Esophagus muscularis mucosa (tissue), 4 donors: ENCODE measurements at places on chromosomes 16 and 17.

- peaks cover 11% of the 10 kb centered on the region for H3K4me1 ChIP-seq
- H3K36me3 ChIP-seq = no peaks in the 10 kb centered on the region
- no peak for DNase-seq
These were observed 9.6 kb downstream of the PIK3R6 start for GRCh38 chr17:8857919-8858318.

DNA sequence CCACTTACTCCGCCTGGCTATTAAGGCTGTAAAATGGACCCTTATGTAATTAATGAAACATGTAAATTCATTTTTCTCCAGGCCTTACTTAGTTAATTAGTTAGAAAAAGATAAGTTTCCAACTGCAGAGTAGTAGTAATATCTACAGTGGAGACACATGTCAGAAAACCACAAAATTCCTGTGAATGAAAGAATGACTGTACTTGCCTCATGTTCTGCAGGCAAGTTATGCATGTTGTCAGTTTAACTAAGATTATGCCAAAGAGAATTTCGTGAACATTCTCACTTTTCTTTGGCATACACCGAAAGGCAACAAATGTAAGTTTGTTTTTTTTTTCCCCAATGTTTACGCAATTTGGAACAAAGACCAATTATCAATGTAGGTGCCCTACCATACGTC, 16.8 kb upstream of the CCL1 start:
- DNase-seq = no peak
- no peaks in the 10 kb centered on the region for H3K36me3 ChIP-seq
- no peak overlapping the region for H3K27ac ChIP-seq
- peaks cover 16% of the 10 kb centered on the region for H3K27me3 ChIP-seq
- H3K4me1 ChIP-seq = no peaks in the 10 kb centered on the region

GRCh38 chr16:65655802-65656201, 533.9 kb upstream of the CDH11 start:
- no peak overlapping the region for H3K27ac ChIP-seq
- no peaks in the 10 kb centered on the region for H3K36me3 ChIP-seq
- DNase-seq = no peak
- H3K27me3 ChIP-seq = no peaks in the 10 kb centered on the region
- no peak overlapping the region for H3K4me3 ChIP-seq

GRCh38 chr17:68576811-68577496, 24.2 kb downstream of the FAM20A start:
- no peaks in the 10 kb centered on the region for H3K27me3 ChIP-seq
- H3K36me3 ChIP-seq = no peaks in the 10 kb centered on the region
- H3K4me1 ChIP-seq = peaks cover 7% of the 10 kb centered on the region
- no peak for DNase-seq
- no peak overlapping the region for H3K27ac ChIP-seq

DNA sequence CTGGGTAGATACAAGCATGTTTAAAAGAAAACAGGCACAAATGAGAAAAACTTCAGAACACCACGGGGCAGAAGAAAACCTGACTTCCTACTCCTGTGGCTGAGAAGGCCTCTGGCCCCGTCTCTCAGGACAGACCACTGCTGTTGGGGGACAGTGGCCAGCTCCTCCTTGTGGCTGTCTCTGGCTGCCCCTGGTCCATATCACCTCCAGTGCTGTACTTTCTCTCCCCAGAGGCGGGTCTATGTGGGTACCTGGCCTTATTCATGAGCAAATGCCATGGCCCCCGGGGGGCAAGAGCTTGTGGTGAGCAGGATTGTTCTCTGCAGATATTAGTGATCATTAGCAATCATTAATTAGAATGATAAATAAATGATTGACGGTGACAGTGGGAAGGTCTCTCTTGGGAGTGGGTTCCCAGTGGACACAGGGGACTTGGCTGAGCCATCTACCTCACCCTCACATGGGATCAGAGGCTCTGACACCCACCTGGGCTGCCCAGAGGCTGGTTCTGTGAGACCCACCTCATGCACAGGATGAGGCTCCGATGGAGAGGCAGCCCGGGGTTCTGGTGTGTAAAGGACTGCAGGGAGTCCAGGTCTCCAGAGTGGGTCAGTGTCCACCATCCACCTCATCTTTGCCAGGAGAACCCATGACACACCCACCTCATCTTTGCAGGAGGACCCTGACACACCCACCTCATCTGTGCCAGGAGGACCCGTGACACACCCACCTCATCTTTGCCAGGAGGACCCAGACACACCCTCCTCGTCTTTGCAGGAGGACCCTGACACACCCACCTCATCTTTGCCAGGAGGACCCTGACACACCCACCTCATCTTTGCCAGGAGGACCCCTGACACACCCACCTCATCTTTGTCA, 30.6 kb upstream of the CBFA2T3 start:
- H3K4me1 ChIP-seq = no peaks in the 10 kb centered on the region
- no peaks in the 10 kb centered on the region for H3K36me3 ChIP-seq
- no peak overlapping the region for H3K4me3 ChIP-seq
- peaks cover 82% of the 10 kb centered on the region for H3K27me3 ChIP-seq
- DNase-seq = no peak
- no peak overlapping the region for H3K27ac ChIP-seq

DNA sequence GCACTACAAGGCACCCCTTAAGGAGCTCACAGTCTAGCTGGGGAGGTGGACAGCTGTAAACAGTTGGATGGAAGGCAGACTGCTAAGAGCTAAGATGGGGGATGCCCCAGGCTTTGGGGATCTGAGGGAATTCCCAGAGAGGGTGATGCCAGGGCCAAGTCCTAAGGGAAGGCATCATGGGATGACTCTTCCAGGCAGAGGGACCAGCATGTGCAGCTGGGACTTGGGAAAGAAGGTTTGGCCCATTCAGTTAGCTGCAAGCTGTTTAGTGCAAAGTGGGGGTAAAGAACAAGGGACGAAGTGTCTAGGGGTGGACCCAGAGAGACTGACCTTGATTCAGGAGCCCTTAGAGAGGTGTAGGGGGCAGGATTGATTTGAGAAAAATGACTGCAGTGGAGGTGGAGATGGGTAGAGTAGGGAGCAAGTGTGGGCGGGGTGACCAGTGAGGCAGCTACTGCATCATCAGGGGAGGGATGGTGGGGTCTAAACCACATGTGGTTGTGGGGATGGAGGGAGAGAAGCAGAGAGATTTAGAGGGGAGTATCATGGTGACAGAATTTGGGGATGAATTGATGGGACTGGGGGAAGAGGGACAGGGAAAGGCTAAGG, 27.1 kb upstream of the PHF12 start:
- no peak for DNase-seq
- no peaks in the 10 kb centered on the region for H3K36me3 ChIP-seq
- H3K27me3 ChIP-seq = no peaks in the 10 kb centered on the region
- no peak overlapping the region for H3K4me3 ChIP-seq
- no peak overlapping the region for H3K27ac ChIP-seq

DNA sequence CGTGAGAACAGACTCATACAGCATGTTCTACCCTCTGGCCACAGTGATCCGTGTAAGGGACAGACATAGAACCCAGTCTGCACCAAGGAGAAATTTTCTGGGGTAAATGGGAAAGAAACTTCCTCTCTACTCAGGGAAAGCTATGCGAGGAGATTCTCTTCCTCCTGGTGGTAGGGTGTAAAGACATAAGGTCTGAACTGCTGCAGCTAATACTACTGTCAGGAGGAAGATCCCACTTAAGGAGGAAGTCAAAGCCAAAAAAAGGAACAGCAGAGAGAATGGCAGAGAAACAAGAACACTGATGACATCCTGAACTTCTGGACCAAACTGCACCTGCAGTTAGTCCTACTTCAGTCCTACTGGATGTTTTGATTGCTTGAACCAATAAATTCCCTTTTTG, 7.1 kb upstream of the TM4SF5 start:
- DNase-seq = no peak
- H3K27me3 ChIP-seq = no peaks in the 10 kb centered on the region
- no peak overlapping the region for H3K4me3 ChIP-seq
- no peaks in the 10 kb centered on the region for H3K36me3 ChIP-seq

DNA sequence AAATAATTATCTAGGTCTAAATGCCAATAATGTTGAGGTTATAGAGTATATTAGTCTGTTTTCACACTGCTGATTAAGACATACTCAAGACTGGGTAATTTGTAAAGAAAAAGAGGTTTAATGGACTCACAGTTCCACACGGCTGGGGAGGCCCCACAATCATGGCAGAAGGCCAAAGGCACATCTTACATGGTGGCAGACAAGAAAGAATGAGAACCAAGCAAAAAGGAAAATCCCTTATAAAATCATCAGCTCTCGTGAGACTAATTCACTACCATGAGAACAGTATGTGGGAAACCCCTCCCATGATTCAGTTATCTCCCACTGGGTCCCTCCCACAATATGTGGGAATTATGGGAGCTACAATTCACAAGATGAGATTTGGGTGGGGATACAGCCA, 2.9 kb upstream of the KATNB1 start:
- no peak overlapping the region for H3K27ac ChIP-seq
- H3K36me3 ChIP-seq = no peaks in the 10 kb centered on the region
- DNase-seq = no peak
- no peaks in the 10 kb centered on the region for H3K27me3 ChIP-seq

DNA sequence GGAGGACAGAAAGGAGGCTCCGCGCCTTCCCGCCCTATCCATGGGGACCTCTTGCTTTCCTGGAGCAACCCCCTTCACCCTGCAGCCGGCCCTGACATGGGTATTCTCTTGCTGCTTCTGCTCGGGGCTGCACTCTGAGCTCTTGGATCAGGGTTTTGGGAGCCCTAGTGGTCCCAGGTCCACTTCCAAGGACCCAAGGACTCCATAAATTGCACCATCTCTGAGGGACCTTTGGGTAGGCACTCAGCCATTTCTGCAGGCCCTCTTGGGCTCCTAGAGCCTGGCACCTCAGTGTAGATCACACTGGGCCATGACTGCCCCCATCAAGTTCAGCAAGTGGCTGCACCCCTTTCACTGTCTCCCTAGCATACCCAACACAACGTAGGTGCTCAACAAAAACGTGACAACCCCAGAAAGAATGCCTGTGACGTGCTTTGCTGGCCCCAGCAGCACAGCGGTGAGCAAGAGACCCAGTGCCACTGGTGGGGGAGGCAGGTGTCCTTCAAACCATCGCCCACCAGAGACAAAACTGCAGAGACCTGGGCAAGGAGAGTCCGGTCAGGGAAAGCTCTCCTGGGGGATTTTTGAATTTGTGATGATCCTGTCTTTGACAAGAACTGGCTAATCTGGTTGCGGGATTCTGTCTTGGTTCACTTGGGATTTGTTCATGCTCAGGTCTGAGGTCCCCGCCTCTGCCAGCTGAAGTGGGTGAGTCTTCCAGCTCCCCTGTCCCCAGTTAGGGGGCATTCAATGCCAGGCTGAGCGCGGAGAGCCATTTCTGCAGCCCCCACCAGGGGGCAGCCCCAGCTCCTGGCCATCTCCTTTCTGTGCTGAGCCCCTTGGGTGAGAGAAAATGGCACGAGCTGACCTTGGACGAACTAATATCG, 2.5 kb upstream of the RAB11FIP4 start:
- no peak overlapping the region for H3K4me3 ChIP-seq
- no peak for DNase-seq
- no peaks in the 10 kb centered on the region for H3K36me3 ChIP-seq
- no peak overlapping the region for H3K27ac ChIP-seq

DNA sequence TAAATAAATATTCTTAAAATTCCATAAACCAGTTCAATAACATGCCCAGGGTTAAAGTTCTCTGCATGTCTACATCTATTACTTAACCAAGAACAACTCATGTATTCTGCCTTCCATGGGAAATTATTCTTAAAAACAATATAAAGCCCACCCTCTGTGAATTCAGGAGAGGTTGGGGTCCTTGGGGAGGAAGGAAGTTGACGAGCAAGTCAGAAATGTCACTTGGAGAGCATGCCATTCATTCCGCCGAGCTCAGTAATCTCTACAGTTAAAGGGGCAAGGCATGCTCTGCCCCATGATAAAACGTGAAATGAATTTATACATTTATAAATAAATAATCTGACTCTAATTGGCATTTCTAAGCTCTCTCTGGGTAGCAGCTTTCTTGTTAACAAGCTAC, 405.1 kb downstream of the TOX3 start:
- H3K27me3 ChIP-seq = no peaks in the 10 kb centered on the region
- H3K4me1 ChIP-seq = no peaks in the 10 kb centered on the region

DNA sequence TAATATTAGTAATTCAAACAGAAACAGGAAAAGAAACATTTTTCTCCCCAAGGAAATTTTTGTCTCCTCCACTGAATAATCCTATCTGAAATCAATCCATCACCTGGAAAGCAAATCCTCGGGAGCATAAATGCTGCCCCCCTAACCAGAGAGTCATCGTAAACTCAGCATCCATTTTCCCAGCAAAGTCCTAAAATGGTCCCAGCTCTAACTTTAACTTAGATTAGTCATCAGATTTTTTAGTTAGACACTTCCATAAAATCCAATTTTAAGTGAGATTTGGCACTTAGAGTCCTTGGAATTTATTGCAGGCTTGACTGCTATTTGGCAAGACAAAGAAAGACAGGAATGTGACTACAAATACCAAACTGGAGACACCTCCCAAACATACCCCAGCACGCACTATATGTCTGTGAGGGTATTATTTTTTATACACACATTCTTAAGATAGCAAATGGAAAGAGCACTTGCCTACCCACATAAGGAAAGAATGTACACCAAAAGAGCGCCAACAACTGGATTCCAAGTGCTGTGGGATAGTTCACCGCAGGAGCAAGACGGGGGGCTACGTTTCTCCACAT, 15.4 kb downstream of the SCO1 start:
- H3K27ac ChIP-seq = peak overlapping the region; percentile 53
- no peak overlapping the region for H3K4me3 ChIP-seq
- no peak for DNase-seq
- peaks cover 65% of the 10 kb centered on the region for H3K36me3 ChIP-seq
- peaks cover 18% of the 10 kb centered on the region for H3K4me1 ChIP-seq
- no peaks in the 10 kb centered on the region for H3K27me3 ChIP-seq

- no peaks in the 10 kb centered on the region for H3K36me3 ChIP-seq
- H3K4me1 ChIP-seq = no peaks in the 10 kb centered on the region
- no peak overlapping the region for H3K4me3 ChIP-seq
These were observed 9.2 kb upstream of the MYO18A start for GRCh38 chr17:29189355-29189754.

GRCh38 chr17:36544044-36544306, 744 bp upstream of the GGNBP2 start:
- peaks cover 46% of the 10 kb centered on the region for H3K4me1 ChIP-seq
- no peaks in the 10 kb centered on the region for H3K27me3 ChIP-seq
- no peaks in the 10 kb centered on the region for H3K36me3 ChIP-seq
- peak overlapping the region; percentile 99 for H3K4me3 ChIP-seq
- DNase-seq = no peak

GRCh38 chr17:55152236-55152635, 112.5 kb upstream of the HLF start:
- H3K4me1 ChIP-seq = peaks cover 15% of the 10 kb centered on the region
- no peaks in the 10 kb centered on the region for H3K36me3 ChIP-seq
- no peaks in the 10 kb centered on the region for H3K27me3 ChIP-seq
- H3K27ac ChIP-seq = no peak overlapping the region
